Stimulated activated CD8-positive, alpha-beta memory T cell treated with anti-CD3 and anti-CD28 coated beads, Interleukin-15, amount 100 ng/mL, for 24 hours (primary cell): ENCODE measurements at places on chromosomes 16 and 17.

DNA sequence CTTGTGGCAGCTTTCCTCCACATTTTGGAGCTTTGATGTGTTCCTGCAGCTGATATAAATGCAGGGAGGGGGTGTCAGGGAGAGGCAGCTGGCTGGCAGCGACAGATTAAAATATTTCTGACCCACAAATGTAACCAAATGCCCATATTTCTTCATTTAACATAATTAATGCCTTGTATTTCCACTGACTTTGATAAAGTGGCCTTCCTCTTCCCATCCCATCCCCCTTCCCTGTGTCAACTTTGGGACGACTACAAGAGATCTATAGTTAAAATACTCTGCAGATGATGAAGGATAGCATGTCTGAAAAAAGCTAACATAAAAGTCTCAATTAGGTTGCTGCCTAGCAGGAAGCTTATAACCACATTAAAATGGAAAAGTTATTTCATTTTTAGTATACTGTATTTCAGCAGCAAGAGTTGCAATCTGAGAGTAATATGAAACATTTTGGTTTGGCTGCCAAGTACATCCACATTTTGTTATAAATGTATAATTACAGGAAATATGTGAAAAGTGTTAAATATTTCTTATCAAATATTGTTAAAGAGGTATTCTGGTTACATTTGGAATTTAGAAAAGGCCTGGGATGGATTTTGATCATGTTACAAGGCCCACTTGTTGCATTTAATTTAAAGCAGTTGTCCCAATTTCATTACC, 238.7 kb upstream of the TBX2 start:
- no peak for DNase-seq

DNA sequence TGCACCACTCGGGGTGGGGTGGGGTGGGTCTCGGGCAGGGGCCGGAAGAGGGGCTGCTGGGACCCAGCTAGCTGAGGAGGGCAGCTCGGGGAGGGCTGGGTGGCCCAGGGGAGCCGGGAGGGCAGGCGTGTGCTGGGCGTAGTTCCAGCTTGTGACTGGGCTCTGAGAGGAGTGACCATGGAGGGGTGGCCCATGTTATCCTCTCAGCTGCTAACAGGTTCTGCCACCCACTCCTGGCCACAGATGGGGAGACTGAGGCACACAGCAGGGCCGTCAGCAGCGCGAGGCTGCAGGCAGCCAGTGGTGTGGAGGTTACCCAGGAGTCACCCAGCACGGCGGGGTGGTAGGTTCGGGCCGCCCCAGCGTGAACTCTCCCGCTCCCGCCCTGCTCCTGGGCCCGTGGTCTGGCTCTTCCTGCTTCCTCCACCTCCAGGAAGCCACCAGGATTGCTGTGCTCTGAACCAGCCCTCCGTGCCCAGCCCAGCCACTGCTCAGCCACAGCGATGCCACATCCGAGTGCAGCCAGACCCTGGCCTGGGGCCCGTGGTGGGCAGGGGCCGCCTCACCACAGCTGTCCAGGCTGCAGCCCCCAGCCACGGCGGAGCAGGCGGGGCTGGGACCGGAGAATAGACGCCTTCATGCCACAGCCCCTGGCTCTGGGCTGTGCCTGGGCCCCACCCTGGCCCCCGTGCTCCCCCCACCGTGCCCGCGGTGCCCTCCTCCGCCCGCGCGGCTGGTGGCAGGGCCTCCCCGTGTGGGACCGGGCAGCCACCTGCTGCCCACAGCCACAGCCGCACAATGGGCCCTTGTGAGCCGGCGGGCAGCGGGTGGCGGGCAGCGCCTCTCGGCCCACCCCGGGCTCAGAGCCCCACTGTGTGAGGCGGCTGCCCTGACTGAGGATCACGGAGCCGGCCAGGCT, 26.3 kb upstream of the SSTR5 start:
- DNase-seq = no peak

DNA sequence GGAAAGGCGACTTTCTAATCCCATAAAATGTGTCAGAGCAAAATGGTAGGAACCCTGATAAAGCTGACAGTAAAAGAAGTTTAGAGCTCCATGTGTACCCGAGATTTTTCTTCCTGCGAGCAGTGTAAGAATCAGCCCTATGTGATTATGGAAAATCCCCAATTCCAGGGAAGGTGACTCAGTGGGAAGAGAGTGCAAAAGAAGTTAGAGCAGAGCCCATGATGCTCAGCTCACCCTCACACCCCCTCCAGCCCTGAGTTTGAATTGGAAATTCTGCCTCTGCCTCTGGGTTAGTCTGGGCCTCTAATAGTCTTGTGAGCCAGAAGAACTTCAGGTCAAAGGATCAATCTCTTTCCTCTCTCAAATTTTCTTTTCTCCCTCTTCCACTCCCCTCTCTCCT, 12.5 kb downstream of the C17orf78 start:
- no peak for DNase-seq

DNA sequence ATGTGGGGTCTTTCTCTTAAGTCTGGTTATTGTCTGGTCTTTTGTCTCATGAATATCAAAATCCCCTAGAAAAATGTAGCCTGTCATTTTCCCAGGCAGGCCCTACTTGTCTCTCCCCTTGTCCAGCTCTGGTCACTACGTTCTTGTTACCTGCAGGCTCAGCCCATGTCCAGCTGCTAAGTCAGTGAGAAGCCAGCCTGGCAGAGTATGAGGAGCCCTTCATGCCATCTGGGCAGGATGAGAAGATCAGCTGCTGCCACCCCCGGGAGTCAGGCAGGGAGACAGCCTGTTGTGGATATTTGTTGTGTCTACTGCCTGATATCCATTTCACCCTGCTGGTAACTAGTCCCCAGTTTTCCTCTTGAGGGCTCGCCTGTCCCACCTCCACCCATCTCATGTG, 88.9 kb downstream of the ASIC2 start:
- no peak for DNase-seq

DNA sequence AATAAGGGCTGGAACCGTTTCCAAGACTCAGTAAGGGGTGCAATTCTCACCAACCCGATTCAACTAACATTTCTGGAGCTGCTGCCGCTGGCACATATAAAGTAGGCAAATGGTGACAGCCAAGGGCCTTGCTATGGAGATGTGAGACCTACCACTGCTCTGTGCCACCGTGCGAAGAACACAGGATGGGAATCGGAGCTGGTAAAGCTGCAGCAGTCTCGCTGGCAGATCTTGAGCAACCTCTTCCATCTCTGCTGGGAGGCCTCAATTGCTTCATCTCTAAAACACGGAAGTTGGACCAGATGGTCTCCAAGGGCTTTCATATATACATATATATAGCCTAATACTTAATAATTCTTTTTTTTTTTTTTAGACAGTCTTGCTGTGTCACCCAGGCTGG, 128.9 kb upstream of the RCVRN start:
- DNase-seq = no peak

GRCh38 chr17:47718634-47719405, 14.2 kb upstream of the TBX21 start:
- no peak for DNase-seq

DNA sequence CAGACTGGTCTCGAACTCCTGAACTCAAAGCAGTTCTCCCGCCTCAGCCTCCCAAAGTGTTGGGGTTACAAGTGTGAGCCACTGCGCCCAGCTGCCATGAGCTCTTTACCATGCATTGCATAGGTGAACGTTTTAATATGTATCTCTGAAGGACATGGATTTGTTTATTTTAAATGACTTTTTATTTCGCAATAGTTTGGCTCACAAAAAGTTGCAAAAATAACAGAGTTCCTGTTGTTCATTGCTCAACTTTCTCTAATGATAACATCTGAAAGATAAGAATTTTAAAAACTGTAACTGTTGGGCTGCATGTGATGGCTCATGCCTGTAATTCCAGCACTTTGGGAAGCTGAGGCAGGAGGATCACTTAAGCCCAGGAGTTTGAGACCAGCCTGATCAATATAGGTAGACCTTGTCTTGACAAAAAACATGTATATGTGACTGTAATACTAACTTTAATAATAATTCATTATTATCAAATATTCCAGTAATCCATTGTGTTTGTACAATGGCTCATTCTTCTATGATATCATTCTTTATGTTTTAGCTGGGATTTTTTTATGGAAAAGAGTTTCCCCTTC, 80.1 kb downstream of the ABCC1 start:
- no peak for DNase-seq

GRCh38 chr16:80518436-80518835, 22.4 kb upstream of the DYNLRB2 start:
- DNase-seq = no peak

GRCh38 chr16:78926723-78927210, 673.8 kb downstream of the MAF start:
- no peak for DNase-seq

- no peak for DNase-seq
Observed at GRCh38 chr16:86968866-86969265, 348.3 kb downstream of the C16orf95 start.

GRCh38 chr17:75821552-75821951, 22.7 kb downstream of the UNC13D start:
- DNase-seq = no peak

DNA sequence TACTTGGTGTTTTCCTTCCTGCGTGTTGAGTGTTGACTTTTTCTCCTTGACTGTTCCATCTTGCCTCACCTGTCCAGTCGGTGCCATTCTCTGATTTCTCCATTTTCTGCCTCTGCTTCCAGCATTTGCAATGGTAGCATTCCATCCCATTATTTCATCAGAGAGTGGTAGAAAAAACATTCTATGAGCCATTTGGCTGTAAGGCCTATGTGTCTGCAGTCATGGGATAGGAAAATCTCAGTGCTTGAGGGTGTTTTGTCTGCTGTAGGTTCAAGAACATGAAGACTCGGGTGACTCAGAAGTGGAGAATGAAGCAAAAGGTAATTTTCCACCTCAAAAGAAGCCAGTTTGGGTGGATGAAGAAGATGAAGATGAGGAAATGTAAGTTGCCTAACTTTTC, 2.7 kb downstream of the UTP18 start:
- DNase-seq = no peak

- DNase-seq = no peak
Observed at GRCh38 chr16:3012246-3012645, 477 bp upstream of the CLDN9 start.

DNA sequence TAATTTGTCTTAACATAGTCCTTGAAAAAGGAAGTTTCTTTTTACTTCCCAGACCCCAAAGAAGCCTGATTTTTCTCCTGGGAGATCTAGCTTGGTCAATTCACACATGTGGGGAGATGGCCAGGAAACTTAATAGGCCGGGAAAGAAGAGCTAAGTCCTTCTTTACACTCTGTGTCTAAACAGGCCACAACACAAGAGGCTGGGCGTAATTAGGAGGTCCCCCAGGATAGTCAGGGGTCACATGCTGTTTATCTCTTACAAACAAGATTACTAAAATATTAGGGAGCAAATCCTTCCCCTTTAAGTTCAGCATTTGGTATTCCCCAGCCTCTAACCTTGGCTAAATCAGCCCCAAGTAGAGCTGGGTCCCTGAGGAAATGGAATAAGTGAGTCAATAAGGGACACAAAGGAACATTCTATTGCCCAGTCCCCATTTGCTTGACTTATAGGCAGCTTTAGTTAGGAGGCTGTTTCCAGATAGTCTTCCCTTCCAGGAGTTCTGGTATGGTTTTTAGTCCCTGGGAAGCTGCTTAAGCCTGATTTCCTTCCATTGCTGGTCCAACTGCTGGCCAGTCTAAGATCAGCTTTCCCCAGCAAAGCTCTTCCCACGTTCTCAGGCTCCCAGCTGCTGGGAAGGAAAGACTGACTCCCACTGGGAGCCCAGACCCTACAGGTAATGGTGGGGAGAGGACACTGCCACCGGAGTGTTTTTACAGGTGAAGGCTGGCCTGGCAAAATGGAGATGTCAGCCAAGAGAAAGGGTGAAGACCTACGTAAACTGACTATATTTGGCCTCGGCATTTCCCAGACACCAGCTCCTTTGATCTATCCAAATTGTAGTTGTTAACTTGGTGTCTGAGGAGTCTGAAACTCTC, 14.1 kb upstream of the HOXB9 start:
- no peak for DNase-seq

DNA sequence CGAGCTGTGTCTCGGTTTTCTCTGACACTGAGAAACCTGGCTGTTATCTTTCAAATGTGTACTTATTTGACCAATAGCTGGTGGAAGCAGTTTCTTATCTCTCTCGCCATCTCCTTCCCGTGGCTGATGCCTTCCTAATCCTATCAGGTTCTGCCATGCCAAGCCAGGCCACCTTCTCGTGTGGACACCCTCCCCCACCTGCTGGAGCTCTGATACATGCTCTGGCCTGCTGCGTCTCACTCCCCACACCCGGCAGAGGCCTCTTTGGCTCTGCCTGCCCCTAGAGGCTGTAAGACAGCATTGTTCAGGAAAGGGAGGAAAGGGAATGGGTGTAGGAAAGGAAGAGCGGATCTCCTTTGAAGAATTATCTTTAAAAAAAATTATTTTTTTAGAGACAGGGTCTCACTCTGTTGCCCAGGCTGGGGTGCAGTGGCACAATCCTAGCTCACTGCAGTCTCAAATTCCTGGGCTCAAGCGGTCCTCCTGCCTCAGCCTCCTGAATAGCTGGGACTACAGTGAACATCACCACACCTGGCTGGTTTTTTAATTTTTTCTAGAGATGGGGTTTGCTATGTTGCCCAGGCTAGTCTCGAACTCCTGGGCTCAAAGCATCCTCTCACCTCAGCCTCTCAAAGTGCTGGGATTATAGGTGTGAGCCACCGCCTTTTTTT, 7.5 kb upstream of the ARMC5 start:
- no peak for DNase-seq

- DNase-seq = no peak
Observed at GRCh38 chr17:31488264-31488981, 96.9 kb downstream of the RAB11FIP4 start.

DNA sequence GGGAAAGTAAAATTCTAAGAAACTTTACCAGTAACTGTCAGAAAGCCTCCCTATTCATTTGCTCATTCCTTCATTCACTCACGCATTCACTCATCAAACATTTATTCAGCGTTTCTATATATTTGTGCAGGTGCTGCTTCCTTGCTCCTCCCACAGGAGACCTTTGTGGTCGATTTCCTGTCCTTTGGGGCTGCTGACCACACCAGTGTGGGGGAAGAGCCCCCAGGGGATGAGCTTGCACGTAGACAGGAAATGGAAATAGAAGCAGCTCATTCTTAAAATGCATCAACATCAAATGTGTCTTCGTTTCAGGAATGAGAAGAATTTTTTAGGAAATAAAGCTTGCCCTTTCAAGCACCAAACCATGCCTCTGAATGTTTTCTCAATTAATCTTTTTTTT, 9.6 kb downstream of the PIK3R6 start:
- no peak for DNase-seq

- DNase-seq = no peak
Observed at GRCh38 chr16:86202760-86203426, 303.9 kb downstream of the IRF8 start.

DNA sequence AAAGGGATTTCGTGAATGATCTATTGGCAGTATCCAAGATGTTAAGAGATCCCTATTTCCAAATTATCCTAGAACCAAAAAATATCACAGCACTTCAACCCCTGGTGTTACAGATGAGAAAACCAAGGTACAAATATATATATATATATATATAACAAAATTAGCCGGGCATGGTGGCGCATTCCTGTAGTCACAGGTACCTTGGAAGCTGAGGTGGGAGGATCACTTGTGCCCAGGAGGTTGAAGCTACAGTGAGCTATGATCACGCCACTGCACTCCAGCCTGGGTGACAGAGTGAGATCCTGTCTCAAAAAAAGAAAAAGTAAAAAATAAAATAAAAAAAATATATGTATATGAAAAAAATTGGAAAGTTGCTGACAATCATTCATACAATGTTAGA, 637 bp upstream of the CLN3 start:
- DNase-seq = no peak
